ENCODE measurements at places on chromosomes 6 and 20.

DNA sequence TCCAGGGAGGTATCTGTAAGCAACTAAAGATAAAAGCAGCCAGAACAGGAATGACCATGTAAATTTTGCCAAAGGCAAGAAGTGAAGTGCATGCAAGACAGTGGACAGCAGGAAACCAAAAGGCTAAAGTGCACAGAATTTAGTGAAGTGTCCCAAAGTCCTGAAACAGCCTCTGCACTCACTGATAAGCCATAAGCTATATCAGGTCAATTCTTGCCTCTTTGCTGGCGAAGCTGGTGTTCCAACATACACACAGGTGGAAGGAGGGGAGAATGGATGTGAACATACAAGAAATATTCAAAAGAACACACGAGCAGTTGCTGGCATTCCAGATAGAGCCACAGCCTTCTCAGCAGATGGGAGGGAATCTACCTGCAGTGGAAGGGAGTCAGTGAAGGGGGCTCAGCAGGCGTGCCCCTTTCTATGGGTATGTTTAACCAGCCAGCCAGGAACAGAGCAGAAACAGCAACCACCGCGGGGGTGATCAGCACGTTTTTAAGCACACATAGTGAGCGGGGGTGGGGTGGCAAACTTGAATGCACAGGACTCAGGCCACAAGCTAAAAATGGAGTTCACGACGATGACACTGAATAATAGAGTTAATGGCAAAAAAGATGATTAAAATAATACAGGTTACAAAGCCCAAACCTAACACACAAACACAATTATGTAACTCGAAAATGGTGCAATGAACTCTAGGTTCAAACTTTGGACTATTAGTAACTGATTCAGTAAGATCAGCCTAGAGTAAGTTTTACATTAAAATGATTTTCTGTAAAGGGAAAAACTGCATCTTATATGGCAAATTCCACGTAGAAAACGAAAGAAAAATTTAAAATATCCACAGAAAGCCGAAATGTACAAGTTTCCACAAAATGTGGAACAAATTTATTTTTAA is 1.2 kb downstream of the ECI2 start:
- peak; percentile 71 for DNase-seq

DNA sequence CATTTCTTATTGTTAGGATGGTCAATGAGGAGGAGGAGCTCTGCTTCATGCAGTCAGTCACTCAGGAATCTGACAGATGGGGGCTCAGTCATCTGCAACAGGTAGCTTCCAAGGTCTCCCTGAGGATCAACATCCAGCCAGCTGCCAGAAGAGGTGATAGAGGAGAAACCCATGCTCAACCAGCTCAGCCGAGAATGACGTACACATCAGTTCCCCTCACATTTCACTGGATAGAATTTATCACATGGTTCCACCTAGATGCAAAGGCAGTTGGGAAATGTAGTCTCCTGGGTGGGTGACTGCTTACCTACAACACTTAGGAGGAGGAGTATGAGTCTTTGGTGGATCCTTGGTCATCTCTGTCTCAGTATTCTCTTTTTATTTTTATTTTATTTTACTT is 144.5 kb downstream of the CEBPB start:
- no peak for DNase-seq

GRCh38 chr6:144804246-144804790 is 519.2 kb downstream of the UTRN start:
- no peak for DNase-seq

GRCh38 chr6:82702574-82702973 is 339.0 kb downstream of the TPBG start:
- no peak for DNase-seq

DNA sequence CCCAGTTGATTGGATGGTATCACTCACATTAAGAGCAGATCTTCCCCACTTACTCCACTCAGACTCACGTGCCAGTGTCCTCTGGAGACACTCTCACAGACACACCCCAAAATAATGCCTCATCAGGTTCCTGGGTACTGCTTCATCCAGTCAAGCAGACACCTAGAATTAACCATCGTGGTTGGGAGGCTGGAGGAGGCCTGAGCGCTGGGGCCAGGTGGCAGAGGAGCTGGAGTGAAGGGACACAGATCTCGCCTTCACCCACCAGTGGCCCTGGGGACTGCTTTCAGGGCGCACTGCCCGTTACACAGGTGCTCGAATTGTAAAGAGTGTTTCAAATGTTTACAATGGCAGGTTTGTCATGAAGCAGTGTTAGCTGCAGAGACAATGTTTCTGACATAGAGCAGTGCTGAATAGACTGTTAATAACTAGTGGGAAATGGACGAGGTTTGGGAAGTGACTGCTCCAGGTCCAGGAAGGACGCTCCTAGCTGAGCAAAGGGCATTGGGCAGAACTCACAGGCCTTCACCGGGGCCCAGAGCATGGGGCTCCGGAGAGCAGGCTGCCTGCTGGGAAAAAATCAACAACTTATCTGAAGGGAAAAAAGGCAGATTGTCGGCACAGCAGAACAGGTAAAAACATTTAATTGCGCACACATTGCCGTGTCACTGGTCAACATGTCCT is 38.4 kb downstream of the TMEM242 start:
- DNase-seq, result no peak

DNA sequence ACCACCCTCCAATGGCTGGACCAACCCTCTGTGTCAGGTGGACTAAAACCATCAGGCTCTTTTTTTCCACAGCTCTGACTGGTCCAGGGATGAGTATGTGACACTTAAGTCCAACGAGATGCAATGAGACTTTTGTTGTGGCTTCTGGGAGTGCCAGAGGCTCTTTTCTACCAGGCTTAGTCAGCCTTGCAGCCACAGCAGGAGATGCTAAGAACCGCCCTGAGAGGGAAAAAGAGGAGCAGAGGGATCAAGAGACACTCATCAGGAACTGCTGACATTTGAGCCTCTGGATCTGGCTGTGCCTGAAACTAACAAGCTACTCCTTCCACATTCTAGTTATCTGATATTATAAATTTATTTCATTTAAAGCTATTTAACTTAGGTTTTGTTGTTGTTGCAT is 270.9 kb upstream of the SULF2 start:
- DNase-seq, result no peak

- DNase-seq, result no peak
These were observed 31.4 kb downstream of the CLVS2 start for GRCh38 chr6:123027408-123027807.

DNA sequence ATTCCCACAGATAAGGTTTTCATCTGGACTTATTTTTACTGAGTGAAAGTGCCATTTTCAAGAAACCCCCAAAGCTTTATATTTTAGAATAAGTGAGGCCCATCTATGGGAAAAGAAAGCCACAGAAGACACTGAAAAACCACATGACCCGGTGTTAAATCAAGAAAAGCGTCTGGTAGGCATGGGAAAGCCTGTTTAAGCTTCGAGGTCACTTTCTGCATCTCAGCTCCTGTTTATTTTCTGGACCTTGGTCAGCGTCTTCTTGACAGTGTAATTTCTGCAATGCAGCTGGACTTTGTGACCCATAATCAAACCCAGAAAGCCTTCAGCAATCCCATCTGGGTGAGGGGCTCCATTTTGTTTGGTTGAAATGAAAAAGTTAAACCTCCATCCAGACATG is 59.6 kb upstream of the NEDD9 start:
- DNase-seq, result no peak

DNA sequence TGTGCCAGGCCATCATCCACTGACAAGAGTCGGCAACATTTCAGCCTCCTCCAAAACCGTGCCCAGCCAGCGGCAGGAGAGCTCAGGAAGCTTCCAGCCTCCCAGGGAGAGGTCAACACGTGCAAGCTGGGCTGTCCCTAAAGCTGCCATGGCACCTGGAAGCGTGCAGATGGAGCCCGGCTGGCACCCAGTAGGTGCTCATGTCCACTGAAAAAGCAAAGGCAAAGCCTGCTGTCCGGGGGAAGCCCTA is 14.4 kb upstream of the TLDC2 start:
- no peak for DNase-seq

Measured in DND-41 (cell line).